ENCODE measurements at places on chromosomes 1 and 21.
A peak's percentile ranks its signal among the peaks of the same experiment; 100 is the strongest.

DNA sequence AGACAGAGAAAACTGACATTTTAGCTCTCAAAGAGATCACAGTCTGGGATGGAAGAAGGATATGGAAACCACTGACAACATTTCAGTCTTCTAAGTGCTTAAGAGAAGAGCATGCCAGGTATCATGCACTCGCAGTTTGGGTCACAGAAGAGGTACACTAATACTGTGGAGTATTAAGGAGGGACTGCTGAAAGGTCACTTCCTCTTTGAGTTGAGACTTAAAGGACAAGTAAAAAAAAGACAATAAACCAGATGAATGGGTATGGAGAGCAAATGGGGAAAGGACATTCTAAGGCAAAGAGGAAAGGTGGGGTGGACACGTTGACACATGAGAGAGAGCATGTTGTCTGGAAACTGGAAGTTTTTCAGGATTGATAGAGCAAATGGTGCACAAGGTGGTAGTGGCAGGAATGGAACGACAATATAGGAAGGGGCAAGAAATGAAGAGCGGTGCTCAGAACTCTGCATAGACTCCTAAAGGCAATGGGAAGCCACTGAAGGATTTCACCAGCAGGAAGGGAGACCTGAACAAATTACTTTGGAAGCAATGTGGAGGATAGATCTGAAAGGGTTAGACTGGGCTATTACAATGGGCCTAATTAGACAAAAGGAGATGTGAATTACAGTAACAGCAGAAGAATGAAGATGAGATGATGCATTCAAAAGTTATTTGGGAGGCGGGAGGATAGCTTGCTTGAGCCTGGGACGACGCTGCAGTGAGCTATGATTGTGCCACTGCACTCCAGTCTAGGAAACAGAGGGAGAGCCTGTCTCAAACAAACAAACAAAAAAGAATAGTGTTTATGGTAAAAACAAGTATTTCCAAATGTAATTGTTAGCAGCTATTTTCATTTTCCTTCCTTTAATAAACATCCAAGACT, 11.1 kb downstream of the DIPK1A start:
- no peak for DNase-seq

GRCh38 chr1:85957760-85958159, 198.8 kb downstream of the COL24A1 start:
- DNase-seq: no peak

- DNase-seq: no peak
Measured at GRCh38 chr1:31373897-31374486, 1.1 kb upstream of the FABP3 start.

- DNase-seq: no peak
Measured at GRCh38 chr21:43290421-43291346, 121.9 kb downstream of the CRYAA start.

DNA sequence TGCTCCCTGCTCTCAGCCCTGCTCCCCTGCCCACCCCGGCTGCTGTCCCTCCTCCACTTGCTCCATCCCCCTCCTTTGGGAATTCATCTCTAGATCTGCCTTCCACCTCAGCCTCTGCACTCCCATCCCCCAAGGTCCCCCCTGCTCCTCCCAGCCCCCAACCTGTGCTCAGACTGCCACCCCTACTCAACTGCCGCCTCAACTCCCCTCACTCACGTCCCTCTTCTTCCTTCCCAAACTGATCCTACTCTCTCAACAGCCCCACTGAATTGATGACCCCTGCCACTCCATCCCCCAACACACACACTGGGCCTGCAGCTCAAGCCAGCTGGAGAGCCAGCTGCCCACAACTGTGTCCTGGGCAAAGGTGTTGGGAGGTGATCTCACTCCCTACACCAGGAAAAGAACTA, 15.8 kb upstream of the ETV3L start:
- no peak for DNase-seq

DNA sequence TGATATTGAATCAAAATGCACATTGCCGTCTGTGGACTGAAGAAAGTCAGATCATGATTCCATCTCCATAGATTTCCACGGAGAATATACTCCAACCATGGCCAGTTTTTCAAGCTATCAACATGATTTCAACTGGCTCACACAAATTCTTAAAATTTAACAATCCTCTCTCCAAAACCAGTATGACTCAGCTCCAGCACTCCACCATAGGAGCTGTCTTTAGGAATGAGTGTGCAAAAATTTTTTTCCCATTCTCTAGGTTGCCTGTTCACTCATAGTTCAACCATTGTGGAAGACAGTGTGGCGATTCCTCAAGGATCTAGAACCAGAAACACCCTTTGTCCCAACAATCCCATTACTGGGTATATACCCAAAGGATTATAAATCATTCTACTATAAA, 40.8 kb downstream of the RGL1 start:
- no peak for DNase-seq

DNA sequence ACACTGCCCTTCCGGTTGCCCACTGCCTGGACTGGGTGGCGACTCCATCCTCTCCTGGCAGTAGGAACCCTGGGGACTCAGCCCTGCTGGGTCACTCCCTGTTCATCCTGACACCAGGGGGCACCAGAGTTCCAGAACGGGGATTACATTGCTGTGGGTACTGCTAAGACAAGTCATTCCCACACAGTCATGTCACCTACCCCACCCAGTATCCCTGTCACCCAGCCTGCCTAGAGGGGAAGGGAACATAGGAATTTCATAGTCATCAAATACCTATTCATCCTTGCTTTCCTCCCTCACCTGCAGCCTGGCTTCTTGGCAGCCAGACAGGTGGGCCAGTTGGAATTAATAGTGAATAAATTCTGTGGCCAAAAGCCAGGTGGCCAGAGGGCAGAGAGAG, 9.8 kb upstream of the SFN start:
- DNase-seq: peak; percentile 64

- DNase-seq: no peak
Measured at GRCh38 chr21:23541571-23541970, 2065.7 kb downstream of the MRPL39 start.

Data from activated T-helper 1 cell treated with Interleukin-2 at 50 U/mL for 16 hours (primary cell).